ENCODE measurements at places on chromosomes 7 and 10.

DNA sequence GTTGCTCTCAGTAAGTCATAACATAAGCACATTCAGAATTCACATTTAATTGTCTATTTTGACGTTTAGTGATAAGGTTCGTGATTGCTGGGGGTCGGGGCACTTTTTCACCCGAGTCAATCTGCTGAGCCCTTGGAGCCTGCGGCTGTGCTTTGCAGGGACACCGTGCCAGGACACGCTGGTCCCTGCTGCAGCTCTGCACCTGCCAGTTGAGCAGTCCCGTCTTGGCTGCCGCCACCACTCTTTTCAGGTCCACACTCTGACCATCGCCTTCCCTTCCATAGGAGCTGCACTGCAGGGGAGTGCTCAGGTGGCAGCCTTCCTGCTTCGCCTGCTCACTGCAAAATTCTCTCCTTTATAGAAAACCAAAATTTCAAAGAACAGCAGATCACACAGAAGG lies 36.4 kb downstream of the CUL1 start:
- DNase-seq = no peak

GRCh38 chr10:88070080-88070880 lies 206.9 kb downstream of the PTEN start:
- DNase-seq = no peak

DNA sequence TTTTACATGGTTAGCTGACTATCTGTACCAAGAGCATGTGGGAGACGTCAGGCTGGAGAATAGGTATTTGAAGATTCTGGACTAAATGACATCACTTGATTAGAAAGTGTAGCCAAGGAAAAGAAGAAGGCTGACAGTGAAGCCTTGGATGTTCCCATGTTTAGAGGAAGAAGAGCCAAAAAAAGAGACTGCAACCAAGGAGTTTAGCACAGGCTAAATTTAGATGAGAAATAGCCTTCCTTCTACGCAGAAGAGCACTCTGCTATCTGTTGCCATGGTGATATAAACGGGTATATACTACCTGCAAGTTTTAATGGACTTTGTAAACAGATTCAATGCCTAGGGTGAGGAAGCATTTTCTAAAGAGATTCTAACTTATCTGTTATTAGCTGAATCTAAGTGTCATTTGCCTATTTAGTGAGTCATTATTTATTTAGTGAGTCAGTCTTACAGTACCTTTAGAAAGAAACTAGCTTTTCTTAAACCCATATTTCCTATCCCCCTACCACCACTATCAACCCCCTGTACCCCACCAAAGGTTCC lies 69.8 kb downstream of the CDK6 start:
- DNase-seq = no peak

- DNase-seq = no peak
Measured at GRCh38 chr7:3206771-3207191, 94.3 kb upstream of the SDK1 start.

DNA sequence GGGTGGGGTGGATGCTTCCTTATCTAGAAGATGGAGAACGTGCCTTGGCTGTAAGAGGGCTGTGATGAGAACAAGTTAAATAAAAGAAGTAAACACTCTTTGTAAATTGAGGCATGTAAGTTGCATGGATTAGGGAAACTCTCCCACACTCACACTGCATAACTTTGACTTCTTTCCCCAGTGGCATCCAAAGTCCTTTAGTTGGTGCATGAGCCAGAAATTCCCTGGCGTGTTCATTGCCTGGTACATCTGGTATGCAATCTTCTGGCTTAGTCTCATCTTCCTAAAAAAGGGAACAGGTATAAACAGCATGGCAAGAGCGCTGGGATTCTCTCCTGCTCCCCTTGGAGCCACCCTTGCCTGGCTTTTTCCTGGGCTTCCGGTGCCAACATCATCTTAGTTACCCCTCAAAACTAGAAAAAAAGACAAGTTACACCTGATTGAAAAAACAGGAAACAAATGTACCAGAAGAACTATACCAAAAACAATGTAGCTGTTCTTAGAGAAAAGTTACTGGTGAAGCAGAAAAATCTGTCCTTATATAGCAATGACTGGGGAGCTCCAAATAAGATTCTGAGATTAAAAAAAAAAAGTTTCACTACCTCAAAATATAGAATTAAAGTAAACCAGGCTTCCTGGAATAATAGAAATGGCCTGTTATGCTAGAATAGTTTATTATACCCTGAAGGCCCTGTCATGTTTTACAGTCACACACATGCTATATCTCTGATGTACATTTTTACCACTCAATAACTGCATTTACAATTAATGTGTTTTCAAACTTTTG lies 9.9 kb downstream of the RP9 start:
- DNase-seq = no peak
